ENCODE measurements at places on chromosomes 6 and 20.

DNA sequence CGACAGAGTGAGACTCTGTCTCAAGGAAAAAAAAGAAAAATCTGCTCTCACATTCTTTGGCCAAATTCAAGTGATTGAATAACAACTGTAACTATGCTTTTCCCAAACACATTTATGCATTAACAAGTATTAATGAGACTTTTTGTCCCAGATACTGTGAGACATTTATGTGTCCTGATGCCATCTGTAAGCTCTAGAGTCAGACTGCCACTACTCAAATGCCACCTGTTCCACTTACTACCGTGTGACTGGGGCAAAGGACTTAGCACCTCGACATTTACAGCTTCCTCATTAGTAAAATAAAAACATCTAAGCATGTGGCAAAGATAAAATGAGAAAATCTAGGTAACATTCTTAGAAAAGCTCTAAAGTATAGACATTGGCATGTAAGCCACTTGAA lies 178.1 kb upstream of the MARCKS start:
- H3K27ac ChIP-seq: no peak overlapping the region
- H3K36me3 ChIP-seq: no peaks in the 10 kb centered on the region
- no peak overlapping the region for H3K4me3 ChIP-seq
- DNase-seq: no peak

GRCh38 chr20:58086763-58087561 lies 141.5 kb downstream of the ANKRD60 start:
- no peaks in the 10 kb centered on the region for H3K27me3 ChIP-seq
- no peak overlapping the region for H3K27ac ChIP-seq
- H3K4me1 ChIP-seq: no peaks in the 10 kb centered on the region
- H3K36me3 ChIP-seq: no peaks in the 10 kb centered on the region
- no peak overlapping the region for H3K4me3 ChIP-seq
- DNase-seq: no peak

DNA sequence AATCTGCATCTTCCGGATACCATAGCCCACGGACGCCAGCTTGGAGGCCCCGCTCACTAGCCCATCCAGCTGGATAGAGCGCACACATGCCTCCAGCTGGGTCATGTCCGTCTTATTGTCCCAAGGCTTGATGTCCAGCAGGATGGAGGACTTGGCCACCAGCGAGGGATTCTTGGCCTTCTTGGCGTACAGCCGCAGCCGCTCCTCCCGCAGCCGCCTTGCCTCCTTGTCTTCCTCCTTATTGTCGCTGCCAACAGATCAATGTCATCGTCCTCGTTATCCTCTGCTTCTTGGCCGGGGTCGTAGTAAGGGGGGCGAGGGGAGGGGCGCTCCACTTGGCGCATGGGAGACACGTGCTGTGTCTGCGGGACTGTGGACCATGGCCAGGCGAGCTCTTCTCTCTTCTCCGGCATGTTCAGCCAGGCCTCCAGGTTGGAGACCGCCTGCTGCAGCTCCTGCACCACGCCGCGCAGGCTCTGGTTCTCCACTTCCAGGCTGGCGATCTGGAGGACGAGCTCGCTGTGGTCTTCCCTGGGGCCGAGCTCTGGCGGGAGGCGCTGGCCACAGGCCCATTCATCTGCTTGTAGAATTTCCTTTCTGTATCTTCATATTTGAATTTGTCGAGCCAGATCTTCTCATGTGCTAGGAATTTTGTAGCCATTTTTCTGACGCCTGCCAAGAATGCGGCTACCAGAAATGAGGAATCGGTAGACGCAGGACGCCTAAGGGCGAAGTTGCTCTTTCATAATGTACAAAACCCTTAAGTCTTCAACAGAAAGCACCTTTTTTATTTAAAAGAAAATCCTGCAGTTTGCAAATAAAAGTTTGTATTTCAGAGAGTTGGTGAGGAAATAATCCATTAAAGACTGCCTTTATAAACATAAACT lies 60.1 kb upstream of the PTPRK start:
- no peak for DNase-seq
- no peak overlapping the region for H3K4me3 ChIP-seq
- H3K27ac ChIP-seq: no peak overlapping the region
- H3K36me3 ChIP-seq: no peaks in the 10 kb centered on the region

- no peaks in the 10 kb centered on the region for H3K36me3 ChIP-seq
- no peak for DNase-seq
- peaks cover 4% of the 10 kb centered on the region for H3K27me3 ChIP-seq
- H3K27ac ChIP-seq: no peak overlapping the region
Measured at GRCh38 chr20:59414936-59415623, 114.7 kb downstream of the EDN3 start.

DNA sequence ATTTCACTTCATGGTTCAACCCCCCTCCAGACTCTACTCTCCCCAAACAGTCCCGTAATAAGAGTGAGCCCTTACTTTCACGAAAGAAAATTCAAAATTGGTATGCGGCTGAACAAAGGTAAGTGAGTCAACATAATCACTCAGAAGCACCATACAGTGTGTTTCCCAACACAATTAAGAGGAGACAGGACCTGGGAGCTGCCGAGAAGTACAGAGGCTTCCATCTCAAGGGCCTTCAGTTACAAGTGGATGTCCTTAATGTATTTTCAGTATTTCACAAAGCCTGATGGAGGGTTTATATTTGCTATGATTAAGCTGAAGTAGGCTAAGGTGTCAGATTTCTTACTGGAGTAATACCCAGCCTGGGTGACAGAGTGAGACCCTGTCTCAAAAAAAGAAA lies 51.1 kb downstream of the MYO6 start:
- no peaks in the 10 kb centered on the region for H3K27me3 ChIP-seq
- no peaks in the 10 kb centered on the region for H3K4me1 ChIP-seq
- H3K27ac ChIP-seq: no peak overlapping the region
- DNase-seq: no peak

GRCh38 chr6:16397623-16398022 lies 159.2 kb downstream of the GMPR start:
- no peak for DNase-seq
- no peak overlapping the region for H3K27ac ChIP-seq
- H3K27me3 ChIP-seq: no peaks in the 10 kb centered on the region
- H3K4me3 ChIP-seq: no peak overlapping the region
- no peaks in the 10 kb centered on the region for H3K36me3 ChIP-seq

- H3K4me1 ChIP-seq: no peaks in the 10 kb centered on the region
- no peak overlapping the region for H3K27ac ChIP-seq
- no peaks in the 10 kb centered on the region for H3K36me3 ChIP-seq
- no peak for DNase-seq
- no peaks in the 10 kb centered on the region for H3K27me3 ChIP-seq
Measured at GRCh38 chr20:54435015-54435414, 40.4 kb upstream of the DOK5 start.

DNA sequence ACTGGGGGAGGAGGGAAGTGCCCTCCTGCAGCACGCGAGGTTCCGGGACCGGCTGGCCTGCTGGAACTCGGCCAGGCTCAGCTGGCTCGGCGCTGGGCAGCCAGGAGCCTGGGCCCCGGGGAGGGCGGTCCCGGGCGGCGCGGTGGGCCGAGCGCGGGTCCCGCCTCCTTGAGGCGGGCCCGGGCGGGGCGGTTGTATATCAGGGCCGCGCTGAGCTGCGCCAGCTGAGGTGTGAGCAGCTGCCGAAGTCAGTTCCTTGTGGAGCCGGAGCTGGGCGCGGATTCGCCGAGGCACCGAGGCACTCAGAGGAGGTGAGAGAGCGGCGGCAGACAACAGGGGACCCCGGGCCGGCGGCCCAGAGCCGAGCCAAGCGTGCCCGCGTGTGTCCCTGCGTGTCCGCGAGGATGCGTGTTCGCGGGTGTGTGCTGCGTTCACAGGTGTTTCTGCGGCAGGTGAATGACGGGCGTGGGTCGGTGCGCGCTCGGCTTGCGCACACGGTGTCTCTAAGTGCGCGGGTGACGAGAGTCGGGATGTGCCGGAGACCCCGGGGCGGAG lies at the start of gene CDKN1A:
Gene CDKN1A (plus strand): TSS at position 227 of the 555 bp plus-strand sequence. CDS start 5,388 bp downstream, outside the sequence.
- peak within 1 kb of the TSS; percentile 96 for H3K27ac ChIP-seq
- no peaks in the 10 kb centered on the region for H3K36me3 ChIP-seq
- peak within 1 kb of the TSS; percentile 5 for H3K4me3 ChIP-seq
- no peaks in the 10 kb centered on the region for H3K27me3 ChIP-seq
- peaks cover 13% of the 10 kb centered on the region for H3K4me1 ChIP-seq

DNA sequence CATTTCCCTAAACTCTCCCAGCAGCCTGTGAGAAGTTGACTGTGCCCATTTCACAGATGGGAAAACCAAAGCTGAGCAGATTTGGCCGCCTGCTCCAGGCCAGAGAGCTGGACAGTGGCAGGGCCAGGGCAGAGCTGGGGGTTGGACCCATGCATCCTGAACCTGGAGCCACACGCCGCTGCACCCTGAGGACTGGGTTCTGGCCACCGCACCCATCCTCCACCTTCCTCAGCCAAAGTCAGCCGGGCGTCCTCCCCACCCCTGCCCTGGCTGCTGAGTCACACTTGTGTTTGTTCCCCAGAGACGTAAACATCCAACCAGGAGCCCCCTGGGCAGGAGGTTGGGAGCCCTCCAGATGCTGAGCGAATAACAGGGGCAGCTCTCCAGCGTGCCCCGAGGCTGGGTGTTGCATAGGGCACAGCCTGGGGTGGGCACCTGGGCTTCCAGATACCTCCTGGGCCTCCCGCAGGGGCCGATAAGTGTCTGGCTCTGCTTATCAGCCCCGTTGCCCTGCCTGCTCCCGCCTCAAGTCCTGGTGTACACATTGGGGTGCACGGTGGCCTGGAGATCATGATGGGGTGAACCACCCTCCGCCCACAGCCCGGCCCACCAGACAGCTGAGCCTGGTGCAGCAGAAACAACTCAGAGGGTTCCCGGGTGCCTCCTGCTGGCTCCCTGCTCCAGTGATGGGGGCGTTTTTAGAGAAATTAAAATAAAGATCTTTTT lies 23.8 kb downstream of the RBM38 start:
- peaks cover 3% of the 10 kb centered on the region for H3K4me1 ChIP-seq
- no peak overlapping the region for H3K4me3 ChIP-seq
- DNase-seq: no peak
- H3K27ac ChIP-seq: no peak overlapping the region
- no peaks in the 10 kb centered on the region for H3K36me3 ChIP-seq

DNA sequence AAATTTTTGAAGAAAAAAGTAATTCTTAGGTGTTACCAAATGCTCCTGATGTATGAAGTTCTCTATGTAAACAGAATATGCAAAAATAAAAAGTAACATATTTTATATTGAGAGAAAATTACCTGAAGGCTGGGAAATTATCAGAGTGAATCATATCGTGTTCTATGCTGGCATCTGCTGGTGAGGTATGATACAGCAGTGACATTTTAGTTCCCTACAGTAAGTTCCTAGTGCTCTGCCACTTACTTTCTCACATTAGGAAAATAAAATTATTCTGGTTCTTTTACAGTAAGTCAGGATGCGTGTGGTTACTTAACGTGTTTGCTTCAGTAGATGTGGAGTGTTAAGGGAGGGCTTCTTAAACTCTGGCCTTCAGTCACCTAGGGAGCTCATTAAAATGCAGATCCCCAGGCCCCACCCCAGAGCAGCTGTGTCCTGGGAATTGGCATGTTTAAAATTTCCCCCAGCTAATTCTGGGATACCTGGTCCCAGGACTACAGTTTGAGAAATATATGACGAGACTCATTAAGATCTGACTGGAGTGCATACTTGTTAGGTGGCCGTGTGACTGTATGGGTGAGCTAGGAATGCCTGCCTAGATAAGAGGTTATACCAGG lies 3.2 kb downstream of the ACTR5 start:
- no peaks in the 10 kb centered on the region for H3K27me3 ChIP-seq
- no peak for DNase-seq
- H3K27ac ChIP-seq: no peak overlapping the region
- H3K36me3 ChIP-seq: peaks cover 24% of the 10 kb centered on the region

DNA sequence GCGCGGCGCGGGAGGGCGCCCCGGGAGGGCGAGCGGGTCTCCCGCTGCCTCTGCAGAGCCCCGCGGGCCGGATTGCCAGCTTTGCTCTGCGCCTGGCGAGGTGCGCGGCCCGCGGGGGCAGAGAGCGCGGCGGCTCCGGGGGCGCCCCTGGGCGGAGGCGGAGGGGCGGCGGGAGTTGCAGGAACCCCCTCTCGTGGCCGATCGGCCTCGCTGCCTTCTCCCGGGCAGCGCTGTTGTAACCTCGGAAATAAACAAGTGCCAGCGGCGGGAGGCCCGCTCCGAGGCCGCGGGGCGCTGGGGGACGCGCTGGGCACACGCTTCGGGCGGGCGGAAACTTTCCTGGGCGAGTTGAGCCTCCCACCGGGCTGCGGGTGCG lies 1.2 kb downstream of the CDH4 start:
- no peak for DNase-seq
- H3K27ac ChIP-seq: no peak overlapping the region
- peaks cover 60% of the 10 kb centered on the region for H3K27me3 ChIP-seq
- H3K4me3 ChIP-seq: no peak overlapping the region
- H3K4me1 ChIP-seq: no peaks in the 10 kb centered on the region

DNA sequence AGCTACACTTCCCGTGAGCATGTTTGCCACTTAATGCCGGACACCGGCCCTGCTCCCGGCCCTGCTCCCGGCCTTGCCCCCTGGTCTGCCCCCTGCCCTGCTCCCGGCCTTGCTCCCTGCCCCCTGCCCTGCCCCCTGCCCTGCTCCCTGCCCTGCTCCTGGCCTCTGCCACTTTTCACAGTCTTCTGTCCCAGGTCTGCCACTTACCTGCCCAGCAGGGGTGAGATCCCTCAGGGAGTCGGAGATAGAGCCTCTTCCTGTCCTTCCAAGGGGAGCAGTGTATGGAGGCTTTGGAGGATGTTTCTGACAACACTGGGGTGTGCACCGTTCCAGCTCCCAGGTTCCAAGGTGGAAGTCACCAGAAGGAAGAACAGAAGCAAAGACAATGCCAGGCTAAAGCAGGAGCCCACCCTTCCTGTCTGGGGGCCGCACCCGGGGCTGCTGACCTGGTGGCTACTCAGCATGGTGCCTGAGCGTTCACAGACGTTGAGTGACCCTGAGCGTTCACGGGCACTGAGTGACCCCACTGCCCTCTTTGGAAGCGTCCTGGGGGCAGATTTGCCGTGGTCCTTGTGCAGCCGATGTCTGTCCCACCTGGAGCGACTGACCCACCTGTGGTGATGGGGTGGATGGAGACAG lies 199.8 kb downstream of the DLL1 start:
- H3K36me3 ChIP-seq: no peaks in the 10 kb centered on the region
- H3K27me3 ChIP-seq: peaks cover 5% of the 10 kb centered on the region

GRCh38 chr6:7555671-7556070 lies 14.2 kb downstream of the DSP start:
- H3K27me3 ChIP-seq: no peaks in the 10 kb centered on the region
- H3K36me3 ChIP-seq: no peaks in the 10 kb centered on the region
- H3K4me3 ChIP-seq: no peak overlapping the region
- DNase-seq: no peak

- no peaks in the 10 kb centered on the region for H3K27me3 ChIP-seq
- no peaks in the 10 kb centered on the region for H3K36me3 ChIP-seq
- DNase-seq: no peak
- H3K27ac ChIP-seq: no peak overlapping the region
Measured at GRCh38 chr6:20159781-20160540, 52.3 kb downstream of the MBOAT1 start.

DNA sequence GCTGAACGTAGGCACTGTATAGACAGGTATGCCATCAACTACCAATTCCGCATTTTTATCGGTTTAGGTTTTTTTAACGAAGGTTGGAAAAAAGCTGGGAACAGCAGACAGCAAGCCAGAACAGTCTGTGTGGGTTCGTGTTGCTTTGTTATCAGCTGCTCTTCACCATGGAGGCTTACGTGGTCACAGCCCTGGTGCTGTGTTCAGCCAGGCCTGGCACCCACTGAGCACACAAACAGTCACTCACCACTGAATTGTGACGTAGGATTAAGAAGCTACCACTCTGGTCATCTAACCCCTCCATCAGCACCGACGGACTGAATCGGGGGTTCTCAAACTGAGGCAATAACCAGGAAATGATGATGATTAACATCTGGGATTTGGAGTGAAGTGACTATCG lies 13.2 kb downstream of the FAM210B start:
- peaks cover 16% of the 10 kb centered on the region for H3K36me3 ChIP-seq
- no peak overlapping the region for H3K27ac ChIP-seq
- H3K27me3 ChIP-seq: no peaks in the 10 kb centered on the region
- no peaks in the 10 kb centered on the region for H3K4me1 ChIP-seq
- H3K4me3 ChIP-seq: no peak overlapping the region
- DNase-seq: no peak

Data from adrenal gland (tissue), 19 donors.